ENCODE measurements at places on chromosomes 13 and 19.

- DNase-seq, result peak; percentile 22
Observed at GRCh38 chr19:50461066-50461875, 15.0 kb upstream of the EMC10 start.

- no peak for DNase-seq
Observed at GRCh38 chr13:100212904-100213553, 124.1 kb downstream of the PCCA start.

DNA sequence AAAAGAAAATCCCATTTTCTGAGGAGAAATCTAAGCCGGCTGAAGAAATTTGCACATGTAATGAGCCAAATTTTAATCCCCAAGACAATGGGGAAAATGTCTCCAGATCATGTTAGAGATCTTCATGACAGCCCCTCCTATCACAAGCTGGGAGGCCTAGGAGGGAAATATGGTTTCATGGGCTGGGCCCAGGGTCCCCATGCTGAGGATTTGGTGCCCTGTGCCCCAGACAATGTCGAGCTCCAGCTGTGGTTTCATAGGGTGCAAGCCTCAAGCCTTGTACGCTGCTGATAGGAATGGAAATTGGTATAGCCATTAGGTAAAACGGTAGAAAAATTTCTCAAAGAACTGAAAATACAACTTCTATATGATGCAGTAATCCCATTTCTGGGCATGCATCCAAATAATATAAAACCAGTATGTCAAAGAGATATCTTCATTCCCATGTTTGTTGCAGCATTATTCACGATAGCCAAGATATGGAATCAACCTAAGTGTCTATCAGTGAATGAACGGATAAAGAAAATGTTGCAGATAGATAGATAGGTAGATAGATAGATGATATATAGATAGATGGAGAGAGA lies 19.3 kb upstream of the FREM2 start:
- DNase-seq, result no peak

DNA sequence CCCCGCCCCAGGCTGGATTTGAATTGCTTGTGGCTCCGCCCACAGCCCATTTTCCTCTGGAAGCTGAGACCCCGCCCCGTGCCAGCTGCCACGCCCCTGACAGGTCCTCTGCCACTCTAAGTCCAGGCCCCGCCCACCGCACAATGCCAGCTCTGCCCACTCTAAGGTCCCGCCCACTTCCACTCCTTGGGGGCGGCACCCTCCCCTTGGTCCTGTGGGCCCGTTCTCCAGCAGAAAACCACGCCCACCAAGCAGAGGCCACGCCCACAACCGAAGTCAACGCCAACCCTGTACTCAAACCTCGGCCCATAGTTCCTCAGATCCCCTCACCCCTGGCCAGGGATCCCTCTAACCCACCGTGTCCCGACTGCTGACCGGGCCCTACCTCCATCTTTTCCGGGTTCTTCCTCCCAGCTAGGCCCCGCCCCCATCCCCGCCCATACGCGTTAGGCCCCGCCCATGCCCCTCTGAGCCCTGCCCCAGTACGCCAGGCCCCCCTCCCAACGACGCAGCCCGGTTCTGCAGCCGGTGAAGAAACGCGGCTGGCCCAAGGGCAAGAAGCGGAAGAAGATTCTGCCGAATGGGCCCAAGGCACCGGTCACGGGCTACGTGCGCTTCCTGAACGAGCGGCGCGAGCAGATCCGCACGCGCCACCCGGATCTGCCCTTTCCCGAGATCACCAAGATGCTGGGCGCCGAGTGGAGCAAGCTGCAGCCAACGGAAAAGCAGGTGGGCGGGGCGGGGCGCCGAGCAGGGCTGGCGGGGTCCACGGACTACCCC lies 1.3 kb downstream of the HMG20B start:
- peak; percentile 70 for DNase-seq

GRCh38 chr19:14366529-14366928 lies 14.7 kb upstream of the ADGRE5 start:
- DNase-seq, result peak; percentile 93

DNA sequence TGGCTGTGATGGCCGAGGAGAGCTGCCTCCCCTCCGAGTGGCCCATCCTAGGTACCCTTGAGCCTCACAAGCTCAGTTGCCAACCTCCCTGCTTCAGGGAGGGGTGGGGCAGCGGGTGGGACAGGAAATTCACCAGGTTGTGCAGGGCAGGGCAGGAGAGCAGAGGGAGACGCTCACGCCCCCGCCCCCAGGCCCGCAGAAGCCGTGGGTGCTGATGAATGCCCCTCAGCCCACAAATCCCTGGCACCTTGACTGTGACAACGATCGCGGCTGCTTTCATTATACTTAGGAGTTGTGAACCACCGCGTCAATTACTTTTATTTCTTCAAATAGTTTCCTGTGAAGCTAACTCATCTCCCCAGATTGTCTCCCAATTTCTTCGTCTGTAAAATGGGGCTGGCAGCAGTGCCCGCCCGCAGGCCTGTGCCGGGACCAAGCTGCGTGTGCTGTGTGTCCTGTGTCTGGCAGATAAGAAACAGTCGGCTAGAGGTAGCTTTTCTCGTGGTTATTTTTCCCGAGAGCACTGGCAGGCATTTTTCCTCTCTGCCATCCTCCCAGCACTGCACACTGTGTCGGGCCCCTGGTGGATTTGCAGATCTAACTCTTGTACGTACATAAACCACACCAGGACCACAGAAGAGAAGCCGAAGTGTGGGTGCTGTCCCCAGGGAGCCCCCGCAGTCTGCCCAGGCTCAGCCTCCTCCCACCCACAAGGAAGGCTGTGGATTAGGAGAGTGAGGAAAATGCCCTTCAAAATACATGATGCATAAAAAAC lies 7.9 kb upstream of the RASA3 start:
- DNase-seq, result peak; percentile 44

DNA sequence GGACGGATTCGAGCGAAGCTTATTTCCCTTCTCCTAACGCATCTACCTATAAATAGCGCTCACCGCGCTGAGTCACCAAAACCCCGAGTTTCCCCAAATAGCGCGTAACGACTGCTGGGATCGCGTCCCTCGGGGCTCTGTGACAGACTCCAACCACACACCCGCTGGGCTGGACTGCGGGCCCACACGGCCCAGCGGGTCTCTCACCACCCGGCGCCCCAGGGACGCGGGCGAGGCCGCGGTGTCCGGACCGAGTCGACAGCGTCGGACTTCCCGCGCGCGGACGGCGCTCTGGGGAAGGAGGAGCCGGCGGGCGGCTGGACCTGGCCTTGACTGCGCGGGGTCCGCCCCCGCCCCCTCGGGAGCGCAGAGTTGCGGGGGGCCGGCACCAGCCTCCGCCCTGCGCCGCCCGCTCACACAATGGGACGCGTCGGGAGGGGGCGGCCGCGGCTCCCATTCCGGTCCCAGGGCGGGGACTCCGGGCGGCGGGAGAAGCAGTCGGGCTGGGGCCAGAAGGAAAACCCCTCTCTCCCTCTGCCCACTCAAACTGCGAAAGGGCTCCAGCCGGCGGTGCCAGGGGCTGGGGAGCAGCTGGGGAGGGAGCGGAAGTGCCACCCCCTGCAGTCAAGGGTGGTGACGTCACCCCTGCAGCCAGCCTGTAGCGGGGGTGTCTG lies 108.8 kb downstream of the KCNRG start:
- DNase-seq, result peak; percentile 70

- DNase-seq, result no peak
Observed at GRCh38 chr19:57747472-57747807, 825 bp downstream of the ZNF776 start.

DNA sequence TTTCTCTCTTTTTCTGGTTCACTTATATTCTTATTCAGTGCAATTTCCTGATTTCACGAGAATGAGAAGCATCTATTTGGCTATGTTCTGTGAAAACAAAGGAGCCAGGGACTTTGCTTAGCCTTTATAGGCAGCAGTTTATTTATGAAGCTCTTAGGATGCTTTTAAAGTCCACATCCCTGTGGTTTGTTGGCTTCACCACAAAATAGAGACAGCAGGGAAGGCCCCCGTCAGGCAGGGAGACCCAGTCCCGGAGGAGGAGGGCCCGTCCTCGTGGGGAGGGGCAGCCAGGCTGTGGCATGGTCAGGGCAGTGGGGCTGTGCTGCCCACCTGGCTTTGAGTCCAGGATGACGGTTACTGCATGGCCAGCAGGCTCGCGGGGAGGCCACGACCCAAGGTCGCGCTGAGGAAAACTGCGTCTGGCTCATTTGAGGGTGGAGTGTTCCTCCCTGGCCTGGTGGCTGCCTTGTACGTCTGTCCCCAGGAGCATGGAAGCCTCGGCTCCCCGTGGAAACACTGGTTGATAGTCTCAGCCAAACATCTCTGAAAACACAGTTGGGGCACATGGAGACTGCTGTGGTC lies 92.7 kb downstream of the ATP11A start:
- DNase-seq, result no peak

- peak; percentile 72 for DNase-seq
Observed at GRCh38 chr19:41641879-41642485, 15.1 kb upstream of the CEACAM4 start.

- DNase-seq, result no peak
Observed at GRCh38 chr19:45402298-45403061, 2.4 kb downstream of the PPP1R13L start.

- DNase-seq, result no peak
Observed at GRCh38 chr19:38706792-38707511, 37.3 kb downstream of the CAPN12 start.

DNA sequence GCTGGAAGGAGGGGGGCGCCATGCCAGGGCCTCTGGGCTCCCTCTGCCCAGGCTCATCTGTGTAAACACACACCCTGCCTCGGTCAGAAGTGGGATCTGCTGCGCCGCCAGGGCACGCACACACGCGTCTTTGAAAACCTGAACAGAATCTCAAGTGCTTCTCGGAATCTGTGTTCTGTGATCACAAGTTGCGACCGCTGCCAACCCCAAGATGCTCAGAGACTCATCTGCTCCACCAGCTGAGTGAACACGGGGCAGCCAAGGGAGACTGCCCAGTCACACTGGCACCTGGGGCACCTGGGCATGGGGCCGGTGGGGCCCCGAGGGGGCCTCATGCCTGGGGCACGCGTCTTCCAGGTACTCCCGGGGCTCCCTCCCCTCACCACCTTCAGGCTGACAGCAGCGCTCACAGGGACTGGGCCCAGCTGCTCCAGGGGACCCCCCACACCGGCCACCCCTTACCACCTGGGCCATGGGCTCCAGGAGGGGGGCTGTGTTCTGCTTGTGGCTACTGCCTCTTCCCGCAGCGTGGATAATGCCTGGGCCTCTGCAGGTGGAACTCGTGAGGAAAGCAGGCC lies 59.0 kb downstream of the KLF2 start:
- no peak for DNase-seq

GRCh38 chr13:78145276-78145675 lies 226.6 kb upstream of the EDNRB start:
- DNase-seq, result no peak

- DNase-seq, result no peak
Observed at GRCh38 chr13:42394361-42394708, 122.4 kb downstream of the AKAP11 start.

DNA sequence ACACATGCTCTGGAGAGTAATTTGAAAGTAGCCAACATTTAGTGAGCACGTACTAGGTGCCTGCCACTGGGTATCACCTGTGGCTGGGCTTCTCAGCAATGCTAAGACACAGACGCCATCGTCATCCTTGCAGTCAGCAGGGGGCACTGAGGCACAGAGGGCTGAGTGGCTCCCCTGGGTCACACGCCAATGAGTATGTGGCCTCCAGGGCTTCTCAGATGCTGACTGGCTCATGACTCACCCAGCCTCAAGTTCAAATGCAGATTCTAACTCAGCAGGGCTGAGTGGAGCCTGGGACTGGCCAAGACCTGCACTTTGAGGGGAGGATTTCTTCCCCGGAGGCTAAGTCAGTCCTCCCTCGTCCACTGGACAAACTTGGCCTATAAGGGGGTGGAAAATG lies 115.1 kb upstream of the CACNA1A start:
- DNase-seq, result peak; percentile 8

- no peak for DNase-seq
Observed at GRCh38 chr13:45809801-45810394, 41.7 kb downstream of the SIAH3 start.

- DNase-seq, result no peak
Observed at GRCh38 chr13:61857198-61857597, 441.5 kb upstream of the PCDH20 start.

DNA sequence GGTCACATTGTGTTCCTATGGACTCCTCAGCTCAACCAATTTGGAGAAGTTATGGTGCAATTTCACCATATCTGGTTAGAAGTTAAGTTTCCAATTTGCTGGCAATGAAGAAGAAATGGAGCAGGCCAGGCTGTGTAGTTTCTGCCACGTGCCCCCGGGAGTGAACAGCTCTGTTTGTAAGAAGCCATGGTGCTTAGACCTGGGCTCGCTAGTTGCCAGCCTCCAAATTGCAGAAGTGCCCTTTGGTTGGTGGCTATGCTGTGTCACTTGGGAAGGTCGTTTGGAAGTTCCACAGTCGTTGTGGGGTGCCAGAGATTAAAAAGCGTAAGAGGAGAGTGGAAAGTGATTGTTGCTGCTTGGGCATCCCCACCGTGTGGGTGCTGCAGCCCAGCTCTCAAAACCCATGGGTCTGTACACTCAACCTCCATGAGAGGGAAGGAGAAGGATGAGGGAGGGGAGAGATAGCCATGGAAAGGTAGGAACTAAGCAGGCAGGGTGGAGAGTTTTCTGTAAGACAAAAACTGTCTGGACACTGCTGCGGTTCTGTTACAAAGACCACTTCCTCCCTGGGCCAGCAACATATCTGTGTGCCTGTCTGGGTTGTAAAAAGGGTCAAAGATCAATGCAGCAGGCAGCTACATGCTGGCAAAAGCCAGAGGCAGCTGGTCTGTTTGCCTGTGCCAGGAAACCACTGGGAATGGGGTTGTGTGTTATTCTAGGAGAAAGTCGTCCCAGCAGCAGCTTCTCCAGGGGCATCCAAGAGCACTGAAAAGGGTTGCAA lies 10.8 kb downstream of the ALOX5AP start:
- DNase-seq, result no peak

DNA sequence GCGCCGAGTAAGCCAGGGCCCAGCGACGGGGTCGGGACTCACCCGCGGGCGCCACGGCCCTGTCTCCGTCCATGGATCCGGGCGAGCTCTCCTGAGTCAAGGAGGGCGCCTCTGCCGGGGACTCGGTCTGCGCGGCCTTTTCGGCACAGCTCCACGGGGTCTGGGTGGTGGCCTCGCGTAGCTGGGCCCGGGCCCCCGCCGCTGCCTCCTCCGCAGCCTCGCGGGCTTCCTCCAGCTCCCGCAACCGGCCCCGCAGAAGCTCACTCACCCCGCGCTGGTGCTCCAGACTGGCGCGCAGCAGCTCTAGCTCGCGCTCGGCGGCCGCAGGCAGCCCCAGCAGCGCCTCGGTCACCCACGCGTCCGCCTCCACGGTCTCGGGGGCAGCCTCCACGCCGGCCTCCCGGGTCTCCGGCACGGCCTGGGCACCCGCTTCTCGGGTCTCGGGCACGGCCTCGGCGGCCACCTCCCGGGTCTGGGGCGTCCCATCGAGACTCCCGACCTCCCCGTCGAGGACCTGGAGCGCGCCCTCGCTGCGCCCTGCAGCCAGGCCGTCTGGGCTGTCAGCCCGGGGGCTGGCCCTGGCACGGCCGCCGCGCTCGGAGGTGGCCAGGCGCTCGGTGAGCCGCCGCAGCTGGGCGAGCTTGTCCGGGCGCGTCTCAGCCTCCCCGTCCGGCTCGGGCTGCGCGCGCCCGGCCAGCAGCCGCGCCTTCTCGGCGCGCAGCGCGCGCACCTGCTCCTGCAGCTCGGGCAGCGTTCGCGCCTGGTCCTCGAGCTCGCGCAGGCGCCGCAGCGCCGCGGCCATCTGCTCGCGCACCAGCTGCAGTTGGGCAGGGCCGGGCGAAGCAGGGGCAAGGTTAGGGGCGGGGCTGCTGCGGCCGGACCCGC lies 8.4 kb downstream of the KANK3 start:
- DNase-seq, result no peak
